EH (cell line): ENCODE measurements at places on chromosomes 2 and 18.
A peak's percentile ranks its signal among the peaks of the same experiment; 100 is the strongest.

DNA sequence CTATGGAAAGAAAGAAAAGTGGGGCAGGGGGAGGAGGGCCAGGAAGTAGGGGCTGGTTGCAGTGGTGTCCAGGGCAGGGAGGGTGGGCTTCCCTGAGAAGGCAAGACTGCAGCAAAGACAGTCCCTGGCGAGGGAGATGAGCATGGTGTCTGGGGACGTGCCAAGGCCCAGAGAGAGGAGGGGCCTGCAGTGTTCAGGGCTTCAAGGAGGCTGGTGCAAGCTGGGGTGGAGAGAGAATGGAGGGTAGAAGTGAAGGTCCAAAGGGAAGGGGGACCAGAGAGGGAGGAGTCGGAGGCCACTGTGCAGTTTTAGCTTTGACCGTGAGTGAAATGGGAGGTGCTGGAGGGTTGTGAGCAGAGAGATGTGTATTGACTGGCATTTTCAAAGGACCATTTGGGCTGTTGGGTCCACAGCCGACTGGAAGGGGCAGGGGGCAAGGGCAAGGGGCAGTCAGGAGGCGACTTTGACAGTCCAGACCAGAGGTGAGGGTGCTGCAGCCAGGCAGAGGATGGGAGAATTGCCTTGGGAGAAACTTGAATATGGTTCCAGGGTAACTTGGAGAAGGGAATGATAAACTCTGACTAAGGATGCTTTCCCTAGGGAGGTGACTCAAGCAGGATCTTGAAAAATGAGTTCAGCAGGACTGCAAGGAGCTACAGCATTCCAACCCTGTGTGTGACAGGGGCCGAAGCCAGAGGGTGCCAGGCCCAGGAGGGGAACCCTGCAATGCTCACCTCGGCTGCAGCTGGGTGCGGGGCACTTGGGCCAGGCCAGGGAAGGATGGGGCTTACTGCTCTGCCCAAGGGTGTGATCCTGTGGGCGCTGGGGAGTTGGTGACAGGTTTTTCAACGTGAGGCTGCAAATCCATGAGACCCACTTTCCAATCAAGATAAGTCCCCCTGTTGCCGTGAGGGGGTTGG lies 177.1 kb upstream of the HAAO start:
- peak; percentile 95 for DNase-seq

- no peak for DNase-seq
Observed at GRCh38 chr2:61538920-61539520, 864 bp upstream of the XPO1 start.

DNA sequence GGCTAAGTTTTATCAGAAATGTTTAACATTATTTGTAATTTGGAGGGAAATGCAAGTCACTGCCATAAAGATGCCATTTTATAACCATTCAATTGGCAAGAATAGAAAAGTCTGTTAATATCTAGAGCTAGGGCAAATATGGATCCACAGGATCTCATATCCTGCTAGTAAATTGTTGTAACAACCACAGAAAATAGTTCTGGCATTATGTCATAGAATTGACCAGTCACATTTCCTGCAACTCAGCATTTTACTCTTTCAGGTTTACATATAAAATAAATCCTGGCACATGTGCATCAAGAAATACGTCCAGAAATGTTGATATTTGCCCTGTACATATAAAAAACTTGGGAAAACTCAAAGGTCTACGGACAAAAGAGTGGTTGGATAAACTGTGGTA lies 32.9 kb downstream of the OSBPL6 start:
- DNase-seq, result peak; percentile 62

- no peak for DNase-seq
Observed at GRCh38 chr2:106867196-106867953, 18.6 kb downstream of the ST6GAL2 start.

DNA sequence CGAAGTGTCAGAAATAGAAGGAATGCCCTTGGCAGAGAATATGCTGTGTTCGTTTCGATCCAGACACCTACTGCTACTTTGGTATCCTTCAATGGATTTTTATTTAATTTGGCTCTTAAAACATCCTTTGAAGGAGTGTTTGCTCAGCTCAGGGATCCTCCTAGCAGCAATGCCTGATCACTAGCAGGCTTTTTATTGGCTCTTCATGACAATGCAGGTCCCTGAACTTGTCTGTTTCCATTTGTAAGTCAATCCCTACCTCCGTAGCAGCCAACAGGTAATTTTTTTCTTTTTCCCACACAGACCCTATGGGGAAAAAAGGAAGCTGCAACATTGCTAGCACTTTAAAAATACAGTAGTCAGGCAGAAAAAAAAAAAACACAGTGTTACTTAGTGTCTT lies 366.2 kb upstream of the LRRTM1 start:
- no peak for DNase-seq

DNA sequence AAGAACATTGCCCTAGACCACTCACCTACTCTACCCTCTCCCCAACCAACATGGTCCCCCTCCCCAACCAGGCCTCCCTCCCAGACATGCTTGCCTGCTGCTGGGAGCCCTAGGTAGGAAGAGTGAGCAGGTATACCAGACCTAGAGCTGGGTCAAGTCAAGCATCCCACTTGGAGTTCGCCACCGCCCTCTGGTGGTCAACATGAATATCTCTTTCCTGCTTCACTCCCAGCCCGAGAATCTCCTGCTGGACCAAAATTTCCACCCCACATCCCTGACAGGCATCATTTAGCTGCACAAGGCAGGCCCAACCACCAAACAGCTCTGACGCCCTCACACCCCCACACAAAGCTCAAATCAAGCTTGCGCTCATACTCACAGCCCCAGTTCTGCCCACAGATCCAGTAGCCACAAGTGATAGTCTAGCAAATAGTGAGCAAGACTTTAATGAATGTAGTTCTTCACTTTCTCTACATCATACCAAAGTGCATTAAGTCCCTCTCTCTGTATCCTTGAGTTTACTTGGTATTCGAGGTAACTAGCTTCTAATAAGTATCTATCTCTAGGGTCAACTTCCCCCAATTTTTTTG lies 116.0 kb downstream of the TNS1 start:
- DNase-seq, result peak; percentile 79

DNA sequence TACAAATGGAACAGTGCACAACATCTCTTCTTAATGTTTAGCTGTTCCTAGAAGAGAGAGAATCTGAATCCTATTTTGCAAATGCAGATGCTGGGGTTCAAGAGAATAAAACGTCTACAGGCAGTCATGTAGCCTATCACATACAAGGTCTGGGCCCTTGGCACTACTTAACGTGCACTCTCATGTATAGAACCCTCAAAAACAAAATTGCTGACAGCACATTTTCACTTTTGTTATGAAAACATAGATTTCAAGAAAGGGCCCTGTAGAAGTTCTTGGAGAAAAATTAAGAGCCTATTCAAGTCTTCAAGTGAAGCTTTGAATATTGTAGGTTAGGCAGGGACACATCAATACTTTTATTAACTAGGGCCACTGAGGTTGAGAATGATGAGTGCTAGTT lies 504.3 kb upstream of the FAM98A start:
- no peak for DNase-seq

DNA sequence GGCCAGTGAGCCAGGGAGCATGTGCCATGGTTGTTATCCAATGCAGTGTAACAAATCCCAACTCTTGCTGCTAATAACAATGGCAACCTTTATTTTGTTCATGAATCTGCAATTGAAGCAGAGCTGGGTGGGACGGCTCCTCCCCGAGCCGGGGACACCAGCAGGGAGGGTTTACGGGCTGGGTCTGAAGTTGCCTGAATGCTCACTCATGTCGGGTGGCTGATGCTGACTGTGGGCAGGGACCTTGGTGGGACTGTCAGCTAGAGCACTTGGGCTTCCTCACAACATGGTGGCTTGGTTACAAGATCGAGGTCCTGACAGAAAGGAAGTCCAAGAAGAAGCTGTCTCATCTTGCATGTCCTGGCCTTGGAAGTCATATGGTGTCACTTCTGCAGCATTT lies 264.5 kb downstream of the NDUFA10 start:
- no peak for DNase-seq

DNA sequence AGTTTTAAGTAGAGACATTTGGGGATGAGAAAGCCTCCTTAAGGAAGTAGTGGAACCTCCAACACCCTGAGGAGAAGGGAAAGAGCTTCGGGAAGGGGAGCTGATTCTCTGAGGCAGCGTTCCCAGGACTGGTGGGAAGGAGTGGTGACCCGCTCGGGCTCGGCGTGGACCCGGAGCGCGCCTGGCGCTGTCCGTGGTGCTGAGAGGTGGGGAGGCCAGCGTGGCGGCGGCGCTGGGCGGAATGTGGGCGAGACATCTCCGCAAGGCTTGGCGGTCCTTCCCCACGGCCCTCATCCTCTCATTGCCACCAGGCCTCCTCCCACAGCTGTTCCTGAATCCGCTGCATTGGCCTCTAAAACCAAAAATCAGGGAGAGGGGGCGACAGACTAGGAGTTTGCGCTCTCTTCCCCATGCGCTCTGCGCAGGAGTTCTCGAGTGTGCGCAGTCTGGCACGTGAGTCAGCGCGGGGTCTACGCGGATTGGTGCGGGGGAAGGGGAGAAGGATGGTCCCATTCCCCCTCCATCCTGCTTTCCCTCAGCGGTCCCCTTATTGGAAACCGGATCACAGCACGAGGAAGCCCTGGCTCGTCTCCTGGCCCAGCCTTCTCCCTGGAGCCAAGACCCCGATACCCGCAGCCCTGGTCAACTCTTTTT lies 857 bp downstream of the RESP18 start:
- peak; percentile 51 for DNase-seq

DNA sequence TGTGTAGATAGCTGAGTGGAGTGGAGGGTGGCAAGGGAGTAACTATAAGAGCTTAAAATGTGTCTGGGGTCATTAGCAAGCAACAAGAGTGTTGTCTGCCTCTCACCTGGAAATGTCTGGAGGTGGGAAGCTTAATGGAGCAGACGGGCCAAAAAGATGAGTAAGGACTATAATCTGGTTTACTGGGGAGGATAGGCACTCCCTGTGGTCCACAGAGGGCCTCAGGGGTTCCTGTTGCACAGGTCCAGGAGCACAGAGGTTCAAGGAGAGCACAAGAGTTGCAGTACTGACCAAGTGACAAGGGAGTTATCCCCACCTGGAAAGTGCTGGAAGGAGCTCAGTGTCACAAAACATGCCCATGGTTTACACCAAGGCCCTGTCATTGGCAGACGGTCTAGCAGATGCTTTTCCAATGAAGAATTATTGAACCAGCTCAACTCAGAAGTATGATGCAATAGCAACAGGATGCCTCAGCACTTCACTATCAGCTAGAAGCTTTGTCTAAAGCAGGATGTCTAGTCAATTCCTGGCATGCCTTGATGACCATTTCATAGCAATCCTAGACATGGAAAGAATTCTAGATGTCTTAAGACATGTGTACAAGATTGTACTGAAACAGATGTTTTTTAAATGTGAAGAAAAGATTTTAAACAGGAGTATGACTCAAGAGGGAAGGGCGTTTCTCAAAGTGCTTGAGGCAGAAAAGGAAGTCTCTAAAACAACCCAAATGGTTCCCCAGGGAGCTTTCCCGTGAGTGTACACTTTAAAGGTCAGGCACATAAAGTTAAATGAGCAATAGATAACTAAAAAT lies 62.9 kb upstream of the SERPINE2 start:
- peak; percentile 98 for DNase-seq

- DNase-seq, result peak; percentile 41
Observed at GRCh38 chr2:230749111-230749510, 36.5 kb downstream of the CAB39 start.

GRCh38 chr2:71704131-71704561 lies 250.8 kb downstream of the DYSF start:
- no peak for DNase-seq
